Fibroblast of lung (primary cell): ENCODE measurements at places on chromosomes 2 and 18.

DNA sequence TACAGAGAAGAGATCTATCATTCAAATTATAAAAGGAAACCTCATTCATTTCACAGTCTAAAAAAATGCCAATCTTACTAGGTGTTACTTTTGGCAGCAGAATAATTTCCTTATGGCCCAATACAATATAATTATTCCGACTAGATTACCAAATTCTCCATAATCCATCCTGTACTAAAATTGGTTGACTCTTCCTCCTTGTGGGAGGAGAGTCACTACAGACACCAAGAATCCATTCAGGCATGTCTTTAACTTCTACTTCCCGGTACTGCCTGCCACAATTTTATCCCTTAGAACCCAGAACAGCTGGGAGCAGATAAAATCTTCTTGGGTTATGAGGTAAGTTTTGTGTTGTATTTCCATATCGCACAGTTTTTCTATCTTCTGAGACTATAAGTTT, 9.9 kb downstream of the FARSB start:
- no peak for DNase-seq

- DNase-seq: peak; percentile 58
Measured at GRCh38 chr2:11753452-11753885, 7.0 kb downstream of the LPIN1 start.

DNA sequence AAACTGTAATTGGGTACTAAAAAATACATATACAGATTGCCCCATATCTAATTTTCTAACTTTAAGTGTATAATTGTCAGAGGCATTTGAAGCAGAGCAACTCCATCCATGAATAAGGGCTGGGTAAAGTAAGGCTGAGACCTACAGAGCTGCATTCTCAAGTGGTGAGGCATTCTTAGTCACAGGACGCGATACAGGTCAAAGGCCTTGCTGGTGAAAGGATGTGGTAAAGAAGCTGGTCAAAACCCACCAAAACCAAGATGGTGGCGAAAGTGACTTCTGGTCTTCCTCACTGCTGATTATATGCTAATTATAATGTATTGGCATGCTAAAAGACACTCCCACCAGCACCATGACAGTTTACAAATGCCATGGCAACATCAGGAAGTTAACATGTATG, 50.0 kb downstream of the SLC8A1 start:
- peak; percentile 86 for DNase-seq

DNA sequence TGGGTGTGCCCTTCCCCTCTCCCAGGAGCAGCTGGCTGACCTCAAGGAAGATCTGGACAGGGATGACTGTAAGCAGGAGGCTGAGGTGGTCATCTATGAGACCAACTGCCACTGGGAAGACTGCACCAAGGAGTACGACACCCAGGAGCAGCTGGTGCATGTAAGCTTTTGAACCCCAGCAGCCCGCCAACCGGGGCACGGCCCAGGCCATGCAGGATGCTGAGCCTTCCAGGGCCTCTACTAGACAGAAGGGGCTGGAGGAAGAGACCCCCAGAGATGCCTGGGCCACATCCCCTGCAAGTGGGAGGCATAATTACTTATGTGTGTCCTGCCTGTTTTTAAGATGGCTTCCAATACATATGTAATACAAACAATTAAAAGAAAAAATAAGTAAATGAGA, 239.3 kb downstream of the GLI2 start:
- no peak for DNase-seq

GRCh38 chr2:55843096-55843993, 80.2 kb downstream of the EFEMP1 start:
- DNase-seq: peak; percentile 96

DNA sequence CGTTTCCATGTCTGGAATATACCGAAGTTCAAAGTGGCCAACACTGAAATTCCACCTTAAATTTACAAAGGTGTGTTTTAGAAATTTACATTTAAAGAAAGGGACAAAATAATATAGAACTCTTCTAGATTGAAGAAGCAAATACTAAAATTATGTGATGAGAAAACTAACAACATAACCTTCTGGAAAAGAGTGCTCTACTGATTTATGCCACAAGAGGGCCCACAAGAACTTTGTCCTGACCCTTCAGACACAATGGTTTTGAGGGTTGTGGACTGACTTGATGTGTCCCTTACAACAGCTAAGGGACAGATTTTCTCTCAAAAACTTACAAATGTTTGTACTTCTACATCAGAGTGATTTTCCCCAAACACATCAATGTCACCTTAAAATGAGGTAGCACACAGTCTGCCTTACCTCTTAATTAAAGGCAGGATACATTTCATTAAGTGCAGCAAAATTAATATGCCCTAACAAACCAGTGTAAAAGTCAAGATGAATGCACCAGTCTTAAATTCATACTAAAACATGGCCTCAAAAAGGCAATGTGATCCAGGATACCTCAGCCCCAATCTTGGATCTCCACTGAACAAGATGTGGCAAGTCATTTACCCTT, 36.2 kb downstream of the EIF2AK3 start:
- peak; percentile 51 for DNase-seq

GRCh38 chr2:23375448-23375847, 9.5 kb upstream of the KLHL29 start:
- DNase-seq: peak; percentile 12

GRCh38 chr2:29235411-29235810, 120.2 kb downstream of the CLIP4 start:
- DNase-seq: no peak

GRCh38 chr2:234577191-234577590, 80.3 kb upstream of the ARL4C start:
- DNase-seq: no peak

DNA sequence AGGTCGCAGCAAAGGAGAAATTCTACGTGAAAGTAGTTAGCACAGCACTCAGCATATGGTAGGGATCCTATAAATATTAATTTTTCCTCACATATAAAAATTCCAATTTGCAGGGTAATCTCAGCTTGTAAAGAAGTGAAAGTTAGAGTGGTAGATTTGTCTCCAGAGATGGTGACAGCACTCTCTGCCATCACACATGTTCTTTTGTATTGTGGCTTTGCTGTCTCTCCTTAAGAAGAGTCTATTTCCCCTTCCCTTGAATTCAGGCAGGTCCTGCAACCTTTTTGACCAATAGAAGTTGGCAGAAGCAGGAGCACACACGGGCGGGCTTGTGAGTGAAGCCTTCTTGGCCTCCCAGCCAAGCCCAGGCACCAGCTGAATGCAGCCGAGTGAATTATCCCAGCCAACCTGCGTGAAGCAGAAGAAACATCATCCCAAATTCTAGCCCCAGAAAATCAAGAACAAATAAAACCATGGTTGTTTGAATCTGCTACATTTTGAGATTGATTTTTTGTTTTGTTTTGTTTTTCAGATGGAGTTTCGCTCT, 107.8 kb upstream of the COPS8 start:
- no peak for DNase-seq

GRCh38 chr2:8116661-8117060, 565.2 kb upstream of the ID2 start:
- DNase-seq: no peak

DNA sequence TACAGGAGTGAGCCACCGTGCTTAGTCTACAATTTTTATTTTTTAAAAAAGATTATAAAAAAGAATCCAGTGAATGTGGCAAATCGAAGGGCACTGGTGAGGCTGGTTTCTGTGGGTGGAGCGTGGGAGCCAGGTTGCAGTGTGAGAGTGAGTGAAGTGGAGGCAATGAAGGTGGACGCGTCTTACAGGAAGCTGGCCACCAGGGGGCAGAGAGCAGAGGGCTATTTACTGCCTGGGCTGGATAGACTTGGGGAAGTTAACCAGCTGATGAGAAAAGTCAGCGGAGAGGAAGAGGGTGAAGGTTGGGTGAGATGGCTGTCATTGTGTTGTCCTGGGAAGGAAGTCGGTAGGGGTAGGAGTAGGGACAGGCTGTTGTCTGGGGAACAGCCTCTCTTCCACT, 6.8 kb downstream of the SCTR start:
- DNase-seq: peak; percentile 36

DNA sequence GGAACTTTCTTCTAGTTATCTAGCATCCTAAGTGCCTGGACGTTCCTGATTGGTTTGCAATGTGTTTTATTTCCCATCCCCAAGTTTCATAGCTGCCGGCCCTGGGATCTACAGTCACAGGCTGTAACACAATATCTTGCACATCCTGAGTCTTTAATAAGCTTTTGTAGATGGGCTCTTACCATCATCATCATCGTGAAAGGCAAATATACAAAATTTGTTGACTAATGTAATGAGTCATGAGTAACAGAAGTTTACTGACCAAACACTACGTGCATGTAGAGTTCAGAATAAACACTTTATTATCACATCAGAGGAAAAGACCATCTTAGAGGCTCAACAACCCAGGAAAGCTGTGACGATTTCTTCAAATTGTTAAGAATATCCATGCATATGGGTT, 8.1 kb upstream of the TYMS start:
- DNase-seq: no peak

- no peak for DNase-seq
Measured at GRCh38 chr2:135638825-135639224, 102.8 kb upstream of the UBXN4 start.

DNA sequence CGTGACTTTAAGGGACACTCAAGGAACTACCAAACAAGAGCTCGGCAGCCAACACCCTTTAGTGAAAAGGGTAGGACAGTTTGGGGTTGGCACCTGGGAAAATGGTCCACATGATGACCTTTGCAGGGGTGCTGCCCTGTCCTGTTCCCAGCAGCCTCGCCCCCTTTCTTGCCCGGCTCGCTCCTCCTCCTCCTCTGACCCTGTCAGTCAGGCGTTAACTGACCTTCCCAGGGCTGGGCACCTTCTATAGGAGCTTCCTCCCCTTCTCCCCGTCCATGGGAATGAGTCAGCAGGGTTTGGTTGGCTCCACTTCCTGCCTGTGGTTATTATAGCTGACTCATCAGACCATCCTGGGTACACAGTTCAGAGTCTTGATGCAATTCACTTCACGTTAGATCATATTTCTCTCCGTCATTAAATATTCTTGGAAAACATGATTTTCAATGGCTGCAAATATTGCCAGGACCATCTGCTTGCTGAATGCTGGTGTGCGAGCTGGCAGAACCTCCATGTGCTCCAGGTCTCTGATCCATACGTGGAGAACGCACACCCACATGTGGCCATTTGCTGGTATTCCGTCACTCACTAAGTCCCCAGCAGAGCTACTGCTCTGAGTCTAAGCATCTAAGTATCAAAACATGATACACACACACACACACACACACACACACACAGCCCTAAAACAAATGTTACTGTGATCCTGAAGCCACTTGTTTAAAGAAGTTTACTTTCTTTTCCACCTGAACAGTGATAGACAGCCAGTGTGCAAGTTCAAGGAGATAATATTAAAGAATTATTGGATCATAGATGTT, 185.0 kb downstream of the ANAPC1 start:
- DNase-seq: peak; percentile 100
